SK-N-DZ (cell line): ENCODE measurements at places on chromosomes 5 and 9.

DNA sequence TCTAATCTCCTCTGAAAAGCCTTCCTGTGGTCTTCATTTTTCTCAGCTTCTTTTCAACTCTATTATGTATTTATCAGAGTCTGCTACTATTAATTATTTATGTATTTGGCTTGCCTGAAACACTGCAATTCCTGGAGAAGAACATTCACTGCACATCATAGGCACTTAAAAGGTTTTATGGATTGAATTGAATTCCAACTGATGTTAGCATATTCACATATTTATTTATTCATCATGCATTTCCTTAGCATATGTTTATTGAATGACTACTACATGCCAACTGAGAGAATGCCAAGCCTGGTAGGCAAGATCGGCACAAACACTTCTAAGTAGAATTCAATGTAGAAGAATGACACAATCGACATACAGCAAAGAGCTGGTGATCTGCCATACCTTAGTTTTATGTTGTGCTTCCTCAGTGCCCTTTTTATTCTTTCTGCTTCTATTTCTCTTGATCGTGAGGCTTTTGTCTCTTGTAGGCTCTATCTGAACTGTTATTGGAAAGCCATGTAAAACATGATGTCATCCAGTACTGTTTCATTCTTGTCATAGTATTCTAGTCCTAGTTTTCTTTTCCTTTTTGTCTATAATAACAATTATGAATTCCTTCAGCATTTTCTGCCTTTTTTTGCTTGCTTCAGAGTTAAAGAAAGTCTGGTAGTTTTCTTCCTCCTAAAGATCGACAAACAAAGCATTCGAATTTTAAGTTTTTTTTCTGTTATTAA lies 454.2 kb downstream of the TLE4 start:
- no peak for DNase-seq

GRCh38 chr5:171107669-171108068 lies 201.4 kb upstream of the TLX3 start:
- peak; percentile 12 for DNase-seq

GRCh38 chr9:28841775-28842174 lies 1268.5 kb upstream of the C9orf72 start:
- no peak for DNase-seq

DNA sequence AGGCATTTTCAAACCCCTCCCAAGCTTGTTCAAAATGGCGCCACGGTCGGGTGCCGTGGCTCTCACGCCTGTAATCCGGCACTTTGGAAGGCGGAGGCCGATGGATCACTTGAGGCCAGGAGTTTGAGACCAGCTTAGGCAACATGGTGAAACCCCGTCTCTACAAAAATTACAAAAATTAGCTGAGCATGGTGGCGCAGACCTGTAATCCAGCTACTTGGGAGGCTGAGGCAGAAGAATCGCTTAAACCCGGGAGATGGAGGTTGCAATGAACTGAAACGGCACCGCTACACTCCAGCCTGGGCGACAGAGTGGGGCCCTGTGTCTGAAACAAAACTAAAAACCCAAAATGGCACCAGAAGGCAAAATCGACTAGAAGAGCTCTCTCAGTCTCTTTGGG lies 142.0 kb downstream of the MTX3 start:
- DNase-seq = no peak

DNA sequence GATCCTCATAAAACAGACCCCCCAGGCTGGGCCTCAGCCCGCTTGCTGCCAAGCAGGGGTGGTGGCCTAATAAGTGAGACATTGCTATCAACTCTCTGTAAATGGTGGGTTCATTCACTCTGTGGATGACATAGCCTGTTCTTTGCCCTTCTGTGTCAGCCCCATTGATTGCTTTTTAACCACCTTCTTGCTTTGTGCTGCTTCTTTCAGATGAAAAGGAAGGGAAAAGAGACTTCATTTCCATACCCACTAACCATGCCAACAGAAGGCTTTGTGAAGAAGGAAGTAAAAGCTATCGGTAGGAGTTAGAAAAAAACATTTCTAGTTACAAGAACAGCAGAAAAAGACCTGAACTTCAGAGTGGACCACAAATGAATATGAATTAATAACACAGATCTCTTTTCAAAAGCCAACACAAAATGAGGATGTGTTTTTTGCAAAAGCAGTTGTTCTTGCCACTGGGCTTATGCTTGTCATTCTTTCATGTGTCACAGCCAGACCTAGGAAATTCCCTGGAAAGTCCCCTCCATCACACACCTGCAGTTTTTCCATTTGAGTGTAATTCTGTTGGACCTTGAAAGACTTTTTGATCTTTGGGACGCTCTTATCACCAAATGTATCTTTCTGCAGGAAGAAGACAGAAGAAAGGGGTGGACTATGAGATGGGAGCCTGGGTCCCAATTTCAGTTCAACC lies 507.7 kb downstream of the CCDC171 start:
- DNase-seq = no peak

- DNase-seq = no peak
Measured at GRCh38 chr9:37522971-37523370, 37.2 kb downstream of the POLR1E start.

DNA sequence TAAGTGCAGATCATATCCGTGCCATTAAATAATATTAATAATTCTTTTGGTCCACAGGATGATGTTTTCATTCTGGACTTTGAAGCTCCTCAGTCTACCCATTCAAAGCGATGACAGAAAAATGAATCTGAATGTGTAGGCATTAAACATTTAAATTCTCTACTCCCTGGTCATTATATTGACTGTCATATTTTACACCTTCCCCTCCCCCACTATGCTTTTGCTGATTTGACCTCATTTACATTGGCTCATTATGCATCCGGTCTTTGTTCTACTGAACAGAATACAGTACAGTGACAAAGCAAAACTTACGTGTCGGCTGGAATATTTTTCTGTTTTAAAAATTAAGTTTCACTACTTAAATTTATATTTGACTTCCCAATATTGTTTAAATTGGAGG lies 289.7 kb upstream of the TMEM161B start:
- DNase-seq = no peak

DNA sequence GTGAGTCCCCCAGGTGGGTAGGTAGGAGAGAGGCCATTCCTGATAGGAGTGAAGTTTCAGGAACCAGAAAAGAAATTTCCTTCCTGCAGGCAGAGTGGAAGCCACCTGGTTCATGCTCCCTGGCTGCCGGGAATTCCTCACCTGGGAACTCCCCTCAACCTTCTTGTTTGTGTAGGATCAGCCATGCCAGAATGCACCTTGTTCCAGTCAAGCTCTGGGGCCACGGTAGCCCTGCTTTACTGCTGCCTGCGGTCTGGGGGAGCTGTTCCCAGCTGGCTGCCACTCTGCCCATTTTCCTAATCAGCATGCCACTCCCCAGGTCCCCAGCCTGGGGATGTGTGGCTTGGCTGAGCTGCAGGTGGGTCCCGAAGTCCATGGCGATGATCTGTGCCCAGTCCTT lies 18.7 kb upstream of the B4GALT1 start:
- DNase-seq = no peak

DNA sequence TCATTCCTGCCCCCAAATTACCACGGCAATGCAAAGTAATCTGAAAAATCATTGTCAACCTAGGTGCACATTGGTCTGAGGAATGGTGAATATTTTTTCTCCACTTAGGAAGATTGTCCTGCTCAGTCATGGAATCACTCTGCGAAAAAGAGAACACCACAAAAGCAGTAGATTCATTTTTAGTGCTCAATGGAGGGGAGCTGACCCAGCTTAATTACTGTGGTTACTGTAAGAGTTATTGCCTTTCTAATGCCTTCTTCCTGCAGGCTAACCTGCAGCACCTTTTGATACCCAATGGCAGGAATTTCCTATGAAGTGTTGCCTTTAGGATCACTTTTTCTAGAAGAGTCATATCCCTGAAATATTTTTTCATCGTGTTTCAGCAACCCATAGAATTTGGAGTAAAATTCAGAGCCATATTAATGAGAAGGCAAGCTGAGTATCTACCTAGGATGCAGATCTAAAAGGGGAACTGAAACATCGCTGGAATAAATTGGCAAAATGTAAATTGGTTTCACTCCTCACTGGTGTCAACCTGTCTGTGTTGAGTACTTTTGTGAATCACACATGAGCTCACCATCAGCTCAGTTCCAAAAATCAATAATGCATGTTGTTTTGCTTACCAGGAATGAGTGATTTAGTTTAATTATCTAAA lies 464.5 kb downstream of the CSNK1G3 start:
- no peak for DNase-seq

- no peak for DNase-seq
Measured at GRCh38 chr5:73464016-73464745, 15.6 kb upstream of the FOXD1 start.

- no peak for DNase-seq
Measured at GRCh38 chr9:23542927-23543326, 283.1 kb downstream of the ELAVL2 start.

DNA sequence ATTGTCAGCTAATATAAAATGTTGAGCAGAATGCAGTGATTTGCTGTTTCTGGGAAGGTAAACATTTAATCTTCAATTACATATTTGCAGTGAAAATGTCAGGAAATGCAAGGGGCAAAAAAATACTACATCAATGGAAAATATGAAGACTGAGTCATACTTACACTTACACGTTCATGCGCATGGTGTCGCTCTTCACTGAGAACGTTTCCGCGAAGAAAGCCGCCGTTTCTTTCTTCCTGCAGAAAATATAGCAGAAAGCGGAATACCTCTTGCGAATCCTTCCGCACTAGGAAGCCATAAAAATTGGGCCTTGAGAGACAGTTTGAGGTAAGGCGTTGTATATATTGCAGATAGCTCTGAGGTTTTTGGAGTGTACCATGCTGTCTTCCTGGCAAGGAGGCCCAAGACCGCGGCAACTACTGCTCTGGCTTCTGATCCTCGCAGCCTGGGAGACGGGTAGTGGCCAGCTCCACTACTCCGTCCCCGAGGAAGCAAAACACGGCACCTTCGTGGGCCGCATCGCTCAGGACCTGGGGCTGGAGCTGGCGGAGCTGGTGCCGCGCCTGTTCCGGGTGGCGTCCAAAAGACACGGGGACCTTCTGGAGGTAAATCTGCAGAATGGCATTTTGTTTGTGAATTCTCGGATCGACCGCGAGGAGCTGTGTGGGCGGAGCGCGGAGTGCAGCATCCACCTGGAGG lies at the start of gene PCDHA13:
TSS of gene PCDHA13 (plus strand) at position 236 of the 702 bp plus-strand sequence. CDS start at position 381, 145 bp downstream.
- no peak for DNase-seq

DNA sequence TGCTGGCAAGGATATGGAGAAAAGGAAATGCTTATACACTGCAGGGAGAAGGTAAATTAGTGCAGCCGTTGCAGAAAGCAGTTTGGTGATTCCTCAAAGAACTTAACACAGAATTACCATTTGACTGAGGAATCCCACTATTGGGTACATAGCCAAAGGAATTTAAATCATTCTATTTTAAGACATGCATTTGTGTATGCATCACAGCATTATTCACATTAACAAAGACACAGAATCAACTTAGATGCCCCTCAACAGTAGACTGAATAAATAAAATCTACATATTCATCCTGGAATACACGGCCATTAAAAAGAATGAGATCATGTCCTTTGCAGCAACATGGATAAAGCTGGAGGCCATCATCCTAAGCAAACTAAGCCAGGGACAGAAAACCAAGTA lies 510.1 kb upstream of the CDH9 start:
- no peak for DNase-seq

- no peak for DNase-seq
Measured at GRCh38 chr9:119938871-119939270, 569.6 kb upstream of the BRINP1 start.

DNA sequence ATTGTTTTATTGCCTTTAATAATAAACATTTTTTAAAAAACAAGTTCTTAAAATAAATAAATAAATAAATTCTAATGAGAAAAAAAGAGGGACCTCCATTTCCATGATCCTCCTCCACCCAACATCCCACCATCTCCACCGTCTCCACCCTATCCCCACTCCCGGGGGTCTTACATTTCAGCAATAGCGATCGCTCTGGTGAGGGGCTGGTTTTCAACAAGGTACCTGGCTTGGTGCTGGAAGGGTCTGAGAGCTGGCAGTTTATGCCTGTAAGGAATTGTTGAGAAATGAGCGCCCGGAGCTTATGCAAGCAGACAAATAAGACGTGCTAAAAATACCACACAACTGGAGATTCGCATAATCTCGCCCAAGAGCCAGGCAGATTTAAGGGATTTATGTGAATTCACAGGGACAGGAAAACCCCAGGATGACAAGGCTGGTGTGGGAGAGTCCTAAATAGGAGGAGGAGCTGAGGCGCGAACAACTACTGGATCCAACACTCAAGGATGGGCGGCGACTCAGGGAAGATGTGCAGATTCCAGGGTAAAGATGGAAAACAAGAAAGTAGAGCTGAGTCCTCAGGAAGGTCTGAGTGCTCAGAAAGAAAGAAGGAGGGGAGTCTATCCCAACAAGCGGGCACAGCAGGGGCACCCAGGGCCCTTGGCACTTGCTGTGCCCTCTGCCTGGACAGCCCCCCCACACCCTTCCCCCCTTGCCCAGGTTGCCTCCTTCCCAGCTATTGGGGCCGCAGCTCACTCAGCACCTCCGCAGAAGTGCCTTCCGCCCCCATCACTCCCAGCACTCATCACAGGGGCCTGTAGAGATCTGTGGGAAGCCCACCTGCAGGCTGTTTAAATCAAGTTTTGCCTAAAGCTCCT lies 27.0 kb downstream of the TRIM14 start:
- no peak for DNase-seq

GRCh38 chr5:153831973-153832372 lies 206.7 kb downstream of the FAM114A2 start:
- peak; percentile 80 for DNase-seq

- no peak for DNase-seq
Measured at GRCh38 chr5:113232221-113232620, 202.6 kb downstream of the TSSK1B start.

DNA sequence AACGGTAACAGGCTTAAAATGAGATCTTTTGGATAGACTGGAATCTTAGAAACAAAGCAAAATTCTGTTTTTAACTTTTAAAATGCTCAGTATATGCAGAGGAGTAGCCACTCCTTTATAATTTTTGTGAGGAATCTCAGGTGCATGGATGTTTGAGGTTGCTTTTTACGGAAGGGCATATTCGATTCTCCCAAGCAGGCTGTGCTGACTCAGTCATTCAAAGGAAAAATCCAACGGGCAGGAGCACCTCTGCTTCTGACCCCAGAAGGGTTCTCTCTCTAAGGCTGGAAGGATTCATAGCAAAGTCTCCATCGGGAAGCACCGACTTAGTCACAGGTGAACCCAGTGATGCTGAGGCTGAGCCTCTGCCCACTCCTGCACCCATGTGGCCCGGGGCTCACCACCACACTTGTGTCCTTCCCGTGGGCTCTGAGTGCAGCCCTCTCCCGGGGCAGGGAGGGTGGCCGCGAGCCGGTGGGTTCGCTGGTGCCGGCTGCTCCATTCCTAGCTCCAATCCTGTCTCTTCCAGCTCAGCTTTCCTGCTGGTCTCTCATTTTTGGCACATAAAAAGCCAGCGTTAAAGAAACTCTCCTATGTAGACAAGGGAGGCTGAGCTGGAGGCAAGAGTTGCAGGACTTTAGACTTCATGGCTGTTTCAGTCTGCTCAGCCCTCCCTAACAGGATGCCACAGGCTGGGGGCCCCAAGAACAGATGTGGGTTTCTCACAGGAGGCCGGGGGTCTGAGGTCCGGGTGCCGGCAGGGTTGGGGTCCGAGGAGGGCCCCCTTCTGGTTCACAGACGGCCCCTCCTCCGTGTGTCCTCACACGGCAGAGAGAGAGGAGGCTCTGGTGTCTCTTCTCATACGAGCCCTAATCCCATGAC lies 135.6 kb upstream of the LPCAT1 start:
- DNase-seq = no peak

DNA sequence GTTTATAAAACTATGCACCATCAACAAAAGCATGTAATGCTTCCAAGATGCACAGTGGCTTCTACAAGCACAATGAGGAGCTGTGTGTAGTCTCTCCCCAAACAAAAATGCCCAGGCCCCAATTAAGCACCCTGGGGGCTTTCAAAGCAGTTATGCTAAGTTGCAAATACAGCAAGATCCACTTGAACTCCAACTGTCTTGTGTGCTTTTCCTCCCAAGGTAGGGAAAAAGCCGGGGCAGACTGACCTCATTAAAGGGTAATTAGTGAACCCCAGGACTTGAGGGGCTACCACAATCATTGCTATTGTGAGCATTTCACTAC lies 13.1 kb downstream of the ZNF608 start:
- no peak for DNase-seq
